ENCODE measurements at places on chromosomes 7 and 10. TPM values are rescaled to one million over a fixed set of nuclear protein-coding genes. Genes with fewer than 3 reads are reported as not detected.

Gene GPAM
- 1,144 TPM for polyA plus RNA-seq

Gene ZNF425
- 0.79 TPM for polyA plus RNA-seq

Gene CCNJ
- polyA plus RNA-seq: 3.7 TPM

Gene NRCAM
- polyA plus RNA-seq: 10.0 TPM

Gene NAT16
- polyA plus RNA-seq: not detected

Gene RELN
- 3.8 TPM for polyA plus RNA-seq

Gene OR6V1
- not detected for polyA plus RNA-seq

Gene MSMB
- polyA plus RNA-seq: not detected

Gene TAS2R3
- polyA plus RNA-seq: not detected

All from adipose tissue (tissue), 3 donors.